Left forelimb (tissue), 1 donor: ENCODE measurements at places on chromosomes 5 and 9.

- DNase-seq, result no peak
Measured at GRCh38 chr9:134306636-134307600, 19.3 kb upstream of the RXRA start.

GRCh38 chr5:92371889-92372235 is 988.7 kb upstream of the ARRDC3 start:
- no peak for DNase-seq

DNA sequence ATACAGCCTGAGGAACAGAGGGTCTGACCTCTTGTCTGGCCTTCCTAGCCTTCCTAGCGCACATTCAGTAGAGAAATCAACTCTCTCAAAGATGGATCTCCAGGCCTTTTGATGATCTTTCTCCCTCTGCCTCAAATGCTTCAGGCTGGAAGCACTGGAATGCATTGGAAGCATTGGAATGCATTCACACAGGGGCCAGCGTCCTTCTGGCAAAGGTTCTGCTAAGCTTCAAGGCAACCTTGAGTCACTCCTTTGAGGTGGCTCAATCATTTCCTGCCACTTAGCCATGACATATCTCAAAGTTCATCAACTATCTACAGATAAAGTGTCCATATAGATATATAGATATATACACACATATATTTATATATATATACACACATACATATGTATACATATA is 42.9 kb downstream of the OR2K2 start:
- DNase-seq, result no peak

DNA sequence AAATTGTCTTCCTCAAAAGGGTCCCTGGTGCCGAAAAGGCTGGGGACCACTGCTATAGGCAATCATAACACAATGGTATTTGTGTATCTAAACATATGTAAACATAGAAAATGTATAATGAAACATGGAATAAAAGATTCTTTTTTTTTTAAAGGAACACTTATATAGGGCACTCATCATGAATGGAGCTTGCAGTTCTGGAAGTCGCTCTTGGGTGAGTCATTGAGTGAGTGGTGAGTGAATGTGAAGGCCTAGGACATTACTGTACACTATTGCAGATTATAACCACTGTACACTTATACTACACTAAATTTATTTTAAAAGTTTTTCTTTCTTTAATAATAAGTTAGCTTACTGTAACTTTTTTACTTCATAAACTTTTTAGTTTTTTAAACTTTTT is 176.4 kb downstream of the ARRDC3 start:
- no peak for DNase-seq

- no peak for DNase-seq
Measured at GRCh38 chr5:126358525-126358924, 64.7 kb upstream of the GRAMD2B start.

DNA sequence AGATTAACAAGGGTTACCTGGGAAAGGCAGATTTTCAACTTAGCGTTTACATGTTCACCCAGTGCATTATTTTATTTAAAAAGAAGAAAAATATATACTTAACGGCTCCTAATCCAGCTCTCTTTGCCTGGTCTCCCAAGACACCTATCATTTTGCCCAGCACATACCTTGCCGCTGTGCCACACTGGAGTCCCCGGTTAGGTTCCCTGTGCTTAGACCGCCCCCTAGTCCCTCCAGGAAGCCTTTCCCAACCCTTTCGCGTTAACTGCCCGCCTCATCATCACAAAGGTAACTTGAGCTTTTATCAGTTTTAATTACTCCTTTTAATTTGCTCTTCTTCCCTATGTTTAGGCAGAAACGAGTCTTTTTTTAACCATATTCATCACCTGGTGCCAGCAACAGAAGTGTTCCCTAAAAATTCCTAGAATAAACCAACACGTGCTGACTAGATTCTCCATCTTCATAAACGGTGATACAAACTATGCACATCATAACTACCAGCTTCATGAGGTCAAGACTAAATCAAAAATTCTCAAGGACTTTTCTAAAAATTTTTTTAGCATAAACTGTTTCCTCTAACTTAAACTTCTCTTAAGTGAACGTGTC is 19.7 kb downstream of the DNAJA1 start:
- no peak for DNase-seq

DNA sequence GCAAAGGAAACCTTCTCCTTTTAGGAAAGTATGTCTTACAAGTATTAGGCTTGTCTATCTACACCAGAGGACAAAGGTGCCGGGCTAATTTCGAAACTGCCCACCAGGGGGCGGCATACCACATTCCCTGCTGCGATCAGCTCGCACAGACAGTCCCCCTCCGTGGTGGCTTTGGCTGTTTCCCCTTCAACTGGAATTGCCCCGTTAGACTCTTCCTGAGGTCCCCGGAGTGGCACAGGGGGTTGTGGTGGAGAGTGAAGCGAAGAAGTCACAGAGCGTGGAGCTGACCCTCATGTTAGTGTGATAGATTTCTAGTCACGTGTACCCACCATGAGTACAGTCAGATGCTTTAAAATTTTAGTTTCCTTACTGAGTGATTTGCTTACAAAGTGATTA is 17.5 kb downstream of the PTTG1 start:
- peak; percentile 88 for DNase-seq

GRCh38 chr5:161372682-161373344 is 173.7 kb downstream of the GABRB2 start:
- no peak for DNase-seq

DNA sequence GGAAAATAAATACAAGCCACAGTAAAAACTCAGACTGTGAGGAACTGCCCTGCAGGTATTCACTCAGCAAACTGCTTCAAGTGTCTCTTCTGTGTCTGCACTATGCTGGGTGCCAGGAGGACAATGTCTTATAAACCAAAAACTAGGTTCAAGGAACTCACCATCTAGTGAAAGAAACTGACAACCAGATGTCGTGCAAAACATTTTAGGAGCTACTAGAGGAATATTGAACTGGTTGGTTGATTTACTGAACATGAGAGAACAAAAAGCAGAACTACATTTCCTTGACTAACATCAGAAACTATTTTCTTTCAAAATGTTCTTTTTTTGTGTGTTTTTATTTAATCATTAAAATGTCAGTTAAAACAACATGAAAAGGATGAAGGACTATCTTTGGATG is 35.2 kb downstream of the ZNF366 start:
- DNase-seq, result no peak
